ENCODE measurements at places on chromosomes 3 and 15.
A peak's percentile ranks its signal among the peaks of the same experiment; 100 is the strongest.

DNA sequence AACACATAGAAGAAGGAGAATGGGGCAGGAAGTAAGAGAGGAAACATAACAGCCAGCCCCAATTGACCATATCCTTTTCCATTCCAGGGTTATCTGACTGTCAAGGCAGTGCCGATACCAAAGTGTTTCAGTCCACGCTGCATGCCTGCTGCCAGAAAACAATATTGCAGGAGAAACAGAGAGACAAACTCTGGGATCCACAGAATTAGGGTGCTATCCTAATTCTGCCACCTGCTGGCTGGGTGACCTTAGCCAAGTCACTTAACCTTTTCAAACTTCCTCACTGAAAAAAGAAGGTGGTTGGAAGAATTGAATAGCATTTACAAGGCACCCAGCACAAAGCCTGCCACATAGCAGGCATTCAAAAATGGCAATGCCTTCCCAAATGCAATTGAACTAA, 32.0 kb downstream of the GLB1 start:
- DNase-seq = peak; percentile 19

- no peak for DNase-seq
Observed at GRCh38 chr15:64070965-64071851, 22.4 kb downstream of the CIAO2A start.

DNA sequence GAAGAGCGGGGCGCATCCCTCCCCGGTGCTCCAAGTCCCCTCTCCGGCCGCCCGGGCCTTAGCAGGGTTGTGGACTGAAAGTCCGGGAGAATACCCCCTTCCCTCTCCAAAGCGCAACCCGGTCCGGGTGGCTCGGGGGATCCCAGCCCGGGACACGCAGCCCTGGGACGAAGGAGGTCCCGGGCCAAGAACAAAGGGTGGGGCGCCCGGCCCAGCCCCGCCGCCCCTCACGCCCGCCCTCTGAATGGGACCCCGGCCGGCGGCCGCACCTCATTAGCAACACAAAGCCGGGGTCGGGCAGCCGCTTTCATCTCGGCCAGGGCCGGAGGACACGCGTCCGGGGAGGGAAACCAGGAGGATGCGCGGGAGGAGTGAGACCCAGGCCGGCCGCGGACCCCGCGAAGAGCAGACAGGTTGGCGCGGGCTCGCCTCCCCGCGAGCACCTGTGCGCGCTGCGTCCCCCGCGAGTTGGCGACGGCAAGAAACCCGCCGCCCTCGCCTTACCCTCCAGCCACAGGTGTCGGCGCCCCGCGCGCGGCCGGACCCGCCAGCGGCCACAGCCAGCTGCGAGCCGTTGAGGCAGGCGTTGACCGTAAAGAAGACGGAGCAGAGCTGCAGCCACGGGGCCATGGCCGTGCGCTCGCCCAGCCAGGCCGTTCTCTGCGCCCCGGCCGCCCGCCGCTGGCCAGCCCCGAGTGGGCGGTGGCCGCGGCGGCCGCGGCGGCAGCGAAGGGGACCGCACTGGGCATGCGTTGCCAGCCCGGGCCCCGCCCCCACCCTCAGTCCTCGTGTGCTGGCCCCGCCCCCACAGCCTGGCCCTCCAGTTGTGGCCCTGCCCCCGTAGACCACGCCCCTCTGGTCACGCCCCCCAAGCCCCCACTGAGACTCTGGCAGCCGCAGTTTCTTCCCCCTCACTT, at the start of gene IL17RD:
Gene IL17RD, minus strand, starts transcription at position 697 of the 917 bp plus-strand sequence. Its CDS starts 67 bp downstream, at position 630.
- peak; percentile 38 for DNase-seq

DNA sequence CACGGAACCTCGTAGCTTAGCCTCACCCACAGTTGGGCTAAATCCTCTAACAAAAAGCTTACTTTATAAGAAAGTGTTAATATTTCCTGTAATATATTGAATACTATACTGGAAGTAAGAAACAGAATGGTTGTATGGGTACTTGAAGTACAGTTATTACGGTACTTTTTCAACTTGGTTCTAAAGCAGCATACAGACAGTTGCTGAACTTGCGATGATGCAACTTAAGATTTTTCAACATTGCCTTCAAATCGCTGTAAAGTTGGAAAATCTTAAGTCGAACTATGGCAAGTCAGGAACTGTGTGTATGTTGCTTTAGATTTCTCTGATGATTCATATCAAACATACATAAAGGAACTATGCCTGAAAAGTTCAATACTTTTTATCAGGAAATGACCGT, 204.4 kb upstream of the C2CD4B start:
- DNase-seq = no peak

DNA sequence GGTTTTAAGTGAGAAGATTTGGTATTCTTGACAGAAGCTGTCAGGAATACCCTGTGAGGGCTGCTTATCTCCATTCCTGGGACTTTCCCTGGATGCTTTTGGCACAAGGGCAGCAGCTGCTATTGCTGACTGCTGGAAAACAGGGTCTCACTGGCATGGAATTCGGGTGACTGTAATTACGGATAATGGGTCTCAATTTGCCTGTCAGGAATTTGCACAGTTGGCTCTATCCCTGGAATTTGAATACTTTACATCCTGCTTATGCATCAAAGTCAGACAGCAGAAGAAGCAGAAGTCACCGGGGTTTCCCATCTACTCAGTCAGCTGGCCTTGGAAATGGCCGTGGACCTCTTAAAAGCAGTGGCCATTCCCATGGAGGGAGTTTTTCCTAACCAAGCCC, 25.9 kb upstream of the AKAP13 start:
- DNase-seq = no peak

All from activated T-helper 9 cell treated with anti-CD3 and anti-CD28 coated beads, Interleukin-2, amount 50 U/mL, for 16 hours (primary cell).